ENCODE measurements at places on chromosomes 11 and 22. TPM values are rescaled to one million over a fixed set of nuclear protein-coding genes. Genes with fewer than 3 reads are reported as not detected.

GRCh38 chr11:10324474-10324873, 19.6 kb downstream of the ADM start:
- H3K36me3 ChIP-seq, result no peaks in the 10 kb centered on the region
- no peak overlapping the region for H3K4me3 ChIP-seq
- peaks cover 38% of the 10 kb centered on the region for H3K27me3 ChIP-seq
- H3K27ac ChIP-seq, result no peak overlapping the region
- peaks cover 14% of the 10 kb centered on the region for H3K4me1 ChIP-seq

- no peaks in the 10 kb centered on the region for H3K4me1 ChIP-seq
- no peaks in the 10 kb centered on the region for H3K36me3 ChIP-seq
- H3K27me3 ChIP-seq, result peaks cover 2% of the 10 kb centered on the region
- no peak overlapping the region for H3K27ac ChIP-seq
These were observed 258.0 kb downstream of the KIRREL3 start for GRCh38 chr11:126742582-126742981.

Gene OR2AG2
- total RNA-seq, result 0.34 TPM

Gene KCTD14
- total RNA-seq, result 0.23 TPM

DNA sequence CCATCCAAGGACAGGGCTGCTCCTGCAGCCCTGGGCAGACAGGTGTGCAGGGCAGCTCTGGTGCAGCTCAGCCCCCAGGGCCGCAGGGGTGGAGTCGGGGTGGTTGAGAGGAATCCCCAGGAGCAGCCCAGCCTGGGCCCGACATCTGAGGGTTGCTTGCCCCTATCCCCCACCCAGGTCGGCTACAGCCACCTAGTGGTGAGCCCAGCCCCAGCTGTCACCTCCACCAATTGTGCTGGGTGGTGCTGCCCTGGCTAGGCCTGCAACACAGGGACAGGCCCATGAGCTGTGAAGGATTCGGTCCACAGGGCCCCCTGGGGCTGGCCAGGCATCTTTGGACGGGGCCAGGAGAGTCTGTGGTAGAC, 29.6 kb downstream of the RTN4R start:
- no peaks in the 10 kb centered on the region for H3K36me3 ChIP-seq
- peak overlapping the region; percentile 42 for H3K27ac ChIP-seq
- no peak overlapping the region for H3K4me3 ChIP-seq

- no peak for DNase-seq
- H3K27ac ChIP-seq, result no peak overlapping the region
- no peak overlapping the region for H3K4me3 ChIP-seq
- peaks cover 4% of the 10 kb centered on the region for H3K27me3 ChIP-seq
These were observed 764.2 kb downstream of the BRD1 start for GRCh38 chr22:49063545-49063890.

DNA sequence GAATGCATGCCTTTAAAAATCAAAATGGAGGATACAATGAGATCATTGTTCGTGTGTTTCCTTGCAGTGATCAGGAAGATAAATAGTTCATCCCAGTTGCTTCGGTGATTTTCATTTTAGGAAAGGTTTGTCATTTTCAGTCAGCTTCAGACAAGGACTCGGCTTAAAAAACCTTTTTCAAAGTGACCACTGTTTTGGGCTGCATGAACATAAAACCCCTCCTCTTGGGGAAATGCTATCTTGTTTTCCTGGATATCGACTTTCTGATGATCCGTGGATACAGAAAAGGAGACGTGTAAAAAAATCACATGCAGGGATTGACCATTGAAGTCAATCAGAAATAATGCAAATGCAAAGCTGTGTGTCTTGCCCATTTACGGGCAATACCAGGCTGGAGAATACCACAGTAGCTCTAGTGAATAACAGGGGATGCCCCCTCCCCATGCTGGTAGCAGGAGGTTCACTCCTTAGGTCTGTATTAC, 146.8 kb downstream of the MAML2 start:
- DNase-seq, result no peak
- H3K4me3 ChIP-seq, result no peak overlapping the region
- H3K27me3 ChIP-seq, result no peaks in the 10 kb centered on the region
- no peak overlapping the region for H3K27ac ChIP-seq
- peaks cover 29% of the 10 kb centered on the region for H3K36me3 ChIP-seq
- H3K4me1 ChIP-seq, result peaks cover 67% of the 10 kb centered on the region

DNA sequence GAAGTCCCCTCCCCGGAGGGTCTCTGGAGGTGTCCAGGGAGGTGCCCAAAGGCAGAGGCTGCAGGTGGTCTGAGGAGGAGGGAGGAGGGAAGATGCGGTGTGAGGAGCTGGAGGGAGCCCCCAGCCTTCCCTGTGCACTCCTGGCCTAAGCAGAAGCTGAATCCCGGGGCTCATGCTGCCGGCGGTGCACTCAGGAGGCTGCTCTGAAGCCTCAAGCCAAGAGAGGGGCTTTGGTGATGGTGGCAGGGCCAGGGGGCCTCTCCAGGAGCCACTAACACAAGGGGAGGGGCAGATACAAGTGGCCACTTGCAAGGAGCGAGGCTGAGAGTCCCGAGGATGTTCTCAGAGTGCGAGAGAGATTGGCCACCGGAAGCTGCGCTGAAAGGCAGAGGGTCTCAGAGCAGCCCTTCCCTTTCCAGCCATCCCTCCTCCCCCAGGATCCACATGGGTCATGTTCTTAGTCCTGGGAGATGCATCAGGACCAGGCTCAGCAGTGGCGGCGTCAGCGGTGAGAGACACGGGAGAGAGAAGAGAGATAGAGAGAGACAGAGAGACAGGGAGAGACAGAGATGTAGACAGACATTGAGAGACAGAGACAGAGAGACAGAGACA, 774 bp upstream of the MRGPRG start:
- H3K27me3 ChIP-seq, result peaks cover 4% of the 10 kb centered on the region
- no peak overlapping the region for H3K4me3 ChIP-seq
- H3K27ac ChIP-seq, result no peak overlapping the region
- H3K4me1 ChIP-seq, result peaks cover 4% of the 10 kb centered on the region
- no peaks in the 10 kb centered on the region for H3K36me3 ChIP-seq

DNA sequence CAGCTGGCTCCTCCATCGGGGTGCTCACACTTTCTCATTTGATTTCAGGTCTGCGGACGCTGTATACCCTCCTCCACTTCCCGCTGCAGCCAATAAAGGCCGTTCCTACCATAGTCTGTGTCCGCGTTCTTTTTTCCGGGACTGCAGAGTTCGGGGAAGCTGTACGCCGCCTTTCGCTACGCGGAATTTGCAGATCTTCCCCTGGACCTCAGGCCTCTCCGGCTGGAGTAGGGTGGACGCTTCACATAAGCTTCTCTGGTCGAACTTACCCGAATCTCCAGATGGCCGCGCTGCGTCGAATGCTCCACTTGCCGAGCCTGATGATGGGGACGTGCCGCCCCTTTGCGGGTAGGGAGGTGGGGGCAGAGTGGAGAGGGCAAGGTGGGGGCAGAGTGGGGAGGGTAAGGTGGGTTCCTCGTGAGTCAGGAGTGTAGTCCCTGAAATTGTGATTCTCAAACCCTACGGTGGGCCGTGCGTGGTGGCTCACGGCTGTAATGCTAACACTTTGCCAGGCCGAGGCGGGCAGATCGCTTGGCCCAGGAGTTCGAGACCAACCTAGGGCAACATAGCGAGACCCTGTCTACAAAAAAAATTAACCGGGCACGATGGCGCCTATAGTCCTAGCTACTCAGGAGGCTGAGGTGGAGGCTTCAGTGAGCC, 617 bp downstream of the CSKMT start:
- no peaks in the 10 kb centered on the region for H3K27me3 ChIP-seq
- DNase-seq, result peak; percentile 36
- H3K4me3 ChIP-seq, result peak overlapping the region; percentile 97
- H3K27ac ChIP-seq, result peak overlapping the region; percentile 78
- H3K4me1 ChIP-seq, result peaks cover 33% of the 10 kb centered on the region
- peaks cover 60% of the 10 kb centered on the region for H3K36me3 ChIP-seq

GRCh38 chr11:119320776-119321524, 4.0 kb upstream of the MCAM start:
- H3K27ac ChIP-seq, result peak overlapping the region; percentile 83
- peaks cover 12% of the 10 kb centered on the region for H3K27me3 ChIP-seq
- DNase-seq, result peak; percentile 63
- H3K4me1 ChIP-seq, result peaks cover 16% of the 10 kb centered on the region

Gene OR2D2
- total RNA-seq, result 0.94 TPM

- peaks cover 7% of the 10 kb centered on the region for H3K36me3 ChIP-seq
- no peak overlapping the region for H3K4me3 ChIP-seq
- H3K27ac ChIP-seq, result no peak overlapping the region
- no peak for DNase-seq
- no peaks in the 10 kb centered on the region for H3K4me1 ChIP-seq
These were observed 13.0 kb downstream of the SMTN start for GRCh38 chr22:31094021-31094551.

GRCh38 chr11:27456140-27456794, 16.3 kb downstream of the LGR4 start:
- DNase-seq, result no peak
- H3K27ac ChIP-seq, result no peak overlapping the region
- H3K4me1 ChIP-seq, result no peaks in the 10 kb centered on the region
- no peaks in the 10 kb centered on the region for H3K36me3 ChIP-seq
- peaks cover 4% of the 10 kb centered on the region for H3K27me3 ChIP-seq

Gene DDI1
- not detected for total RNA-seq

DNA sequence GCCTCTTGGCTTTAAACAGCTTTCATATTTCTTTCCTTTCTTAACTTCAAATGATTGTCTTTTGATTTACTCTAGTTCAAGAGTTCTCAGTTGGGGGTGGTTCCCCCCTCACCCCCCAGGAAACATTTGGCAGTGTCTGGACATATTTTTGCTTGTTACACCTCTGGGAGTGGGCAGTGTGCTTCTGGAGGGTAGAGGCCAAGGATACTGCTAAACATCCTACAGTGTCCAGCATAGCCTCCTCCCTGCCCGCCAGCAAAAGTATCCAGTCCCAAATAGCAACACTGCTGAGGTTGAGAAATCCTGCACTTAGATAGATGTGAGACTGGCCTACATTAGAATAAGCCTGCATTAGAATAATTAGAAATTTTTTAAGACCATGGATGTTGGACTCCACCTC, 3.2 kb downstream of the PPP6R3 start:
- peaks cover 37% of the 10 kb centered on the region for H3K36me3 ChIP-seq
- no peak for DNase-seq
- H3K4me1 ChIP-seq, result peaks cover 47% of the 10 kb centered on the region
- H3K27me3 ChIP-seq, result no peaks in the 10 kb centered on the region
- peak overlapping the region; percentile 65 for H3K4me3 ChIP-seq
- peak overlapping the region; percentile 31 for H3K27ac ChIP-seq

- H3K4me1 ChIP-seq, result peaks cover 3% of the 10 kb centered on the region
- H3K4me3 ChIP-seq, result no peak overlapping the region
- no peak for DNase-seq
- H3K27ac ChIP-seq, result no peak overlapping the region
- no peaks in the 10 kb centered on the region for H3K36me3 ChIP-seq
These were observed 5.3 kb upstream of the NAA40 start for GRCh38 chr11:63933459-63933858.
